GM04503 (cell line): ENCODE measurements at places on chromosomes 7 and 10.
A peak's percentile ranks its signal among the peaks of the same experiment; 100 is the strongest.

- DNase-seq: no peak
Measured at GRCh38 chr7:2583798-2584580, 25.2 kb downstream of the IQCE start.

- no peak for DNase-seq
Measured at GRCh38 chr7:29987083-29987482, 2.5 kb downstream of the SCRN1 start.

DNA sequence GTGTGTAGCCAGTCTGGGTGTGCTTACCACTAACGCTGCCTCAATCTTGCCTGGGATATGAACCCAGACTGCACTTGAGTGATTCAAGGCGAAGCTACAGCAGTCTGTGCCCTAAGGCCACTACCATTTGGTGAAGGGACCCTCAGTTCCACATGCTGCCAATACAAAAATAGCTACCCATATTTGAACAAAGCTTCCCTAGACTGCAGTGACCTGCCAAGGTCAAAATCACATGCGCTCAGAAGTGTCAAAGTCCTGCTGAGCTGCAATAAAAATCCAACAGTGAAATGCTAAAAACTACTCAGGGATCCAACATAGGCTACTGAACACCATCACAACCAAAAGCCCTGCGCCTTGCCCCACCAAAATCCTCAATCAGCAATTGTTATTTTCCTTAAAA, 472.3 kb upstream of the VSTM2A start:
- no peak for DNase-seq

- DNase-seq: no peak
Measured at GRCh38 chr10:14781763-14782162, 7.1 kb upstream of the FAM107B start.

- DNase-seq: no peak
Measured at GRCh38 chr7:116142850-116143249, 67.5 kb upstream of the TES start.

DNA sequence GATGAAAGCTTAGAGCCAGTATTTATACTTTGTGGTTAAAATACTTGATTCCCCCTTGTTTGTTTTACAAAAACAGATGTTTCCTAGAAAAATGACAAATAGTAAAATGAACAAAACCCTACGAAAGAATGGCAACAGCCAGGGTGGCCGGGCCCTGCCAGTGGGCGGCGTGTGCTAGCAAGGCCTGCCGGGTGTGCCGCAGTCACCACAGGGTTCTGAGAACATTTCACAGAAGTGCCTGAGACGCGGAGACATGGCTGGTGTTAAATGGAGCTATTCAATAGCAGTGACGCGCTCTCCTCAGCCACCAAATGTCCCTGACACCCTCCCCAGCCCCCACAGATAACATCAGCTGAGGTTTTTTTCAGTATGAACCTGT, 14.5 kb downstream of the GPR146 start:
- DNase-seq: no peak

DNA sequence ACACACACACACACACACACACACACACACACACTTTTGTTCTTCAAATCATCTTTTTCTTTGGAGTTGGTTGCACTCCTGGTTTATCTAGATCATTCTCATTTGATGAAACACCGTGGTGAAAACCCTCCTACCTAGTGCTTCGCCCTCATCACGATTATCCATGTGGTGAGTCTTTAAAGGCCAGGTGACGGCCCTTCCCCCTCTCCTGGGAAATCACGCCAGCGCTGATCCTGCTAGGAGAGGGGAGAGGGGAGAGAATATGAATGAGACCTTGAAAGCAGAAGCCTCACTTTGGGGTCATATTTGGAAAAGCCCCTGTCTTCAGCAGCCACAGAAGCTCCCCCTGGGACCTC, 103.9 kb upstream of the LRRC4 start:
- DNase-seq: no peak

- DNase-seq: no peak
Measured at GRCh38 chr7:114959931-114960330, 38.0 kb downstream of the MDFIC start.

- no peak for DNase-seq
Measured at GRCh38 chr10:49426490-49427360, 30.8 kb upstream of the DRGX start.

DNA sequence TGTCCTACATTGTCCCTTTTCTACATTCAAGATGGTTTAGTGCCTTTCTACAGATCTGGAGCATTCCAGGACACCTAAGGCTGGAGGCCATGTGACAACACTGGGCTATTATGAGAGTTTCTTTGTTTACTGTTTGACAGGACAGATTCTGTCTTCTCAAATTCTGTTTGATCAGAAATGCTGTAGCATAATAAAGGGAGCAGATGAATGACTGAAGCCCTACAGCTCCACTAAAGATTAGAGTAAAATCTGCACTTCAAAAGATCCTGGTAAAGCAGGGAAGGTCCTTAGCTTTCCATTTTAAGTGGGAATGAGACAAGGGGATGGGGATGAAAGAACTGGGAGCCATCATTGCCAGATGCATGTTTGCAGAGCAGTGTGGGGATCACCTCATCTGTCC, 38.4 kb downstream of the TMEM229A start:
- no peak for DNase-seq

DNA sequence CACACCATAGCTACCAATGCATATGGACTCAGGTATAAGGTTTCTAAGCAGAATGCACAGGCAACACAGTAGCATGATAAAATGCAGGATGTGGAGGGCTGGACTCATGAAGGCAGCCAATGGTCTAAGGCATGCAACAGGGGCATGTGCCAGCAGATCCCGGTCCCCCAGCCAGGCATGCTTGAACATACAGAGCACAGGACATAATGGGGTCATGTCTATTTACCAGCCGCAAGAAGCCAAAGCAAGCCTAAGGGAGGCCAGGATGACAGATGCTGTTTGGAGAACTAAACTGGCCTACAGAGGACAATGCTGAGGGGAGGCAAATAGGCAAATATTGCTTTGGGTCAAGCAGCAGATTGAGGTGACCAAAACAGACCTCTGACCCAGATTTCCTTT, 60.0 kb upstream of the PDLIM1 start:
- no peak for DNase-seq

GRCh38 chr7:101595246-101595645, 33.9 kb downstream of the MYL10 start:
- no peak for DNase-seq

DNA sequence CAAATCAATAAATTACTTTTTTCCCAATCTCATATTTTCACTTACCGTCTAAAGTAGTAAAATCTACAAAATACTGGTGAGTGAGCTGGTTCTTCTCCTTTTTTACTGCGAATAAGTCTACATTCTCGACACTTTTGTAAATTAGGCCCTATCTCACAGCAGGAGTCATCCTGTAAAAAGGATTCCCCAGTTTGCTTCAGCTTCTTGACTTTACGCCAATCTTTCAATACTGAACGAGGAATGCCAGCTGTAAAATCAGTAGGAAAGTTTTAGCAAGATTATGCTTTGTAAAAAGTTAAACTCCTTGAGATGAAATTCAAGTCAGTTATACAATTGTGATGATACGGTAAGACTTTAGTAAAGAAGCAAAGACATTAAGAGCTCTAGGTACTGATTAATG, 67.3 kb downstream of the NRBF2 start:
- DNase-seq: no peak

DNA sequence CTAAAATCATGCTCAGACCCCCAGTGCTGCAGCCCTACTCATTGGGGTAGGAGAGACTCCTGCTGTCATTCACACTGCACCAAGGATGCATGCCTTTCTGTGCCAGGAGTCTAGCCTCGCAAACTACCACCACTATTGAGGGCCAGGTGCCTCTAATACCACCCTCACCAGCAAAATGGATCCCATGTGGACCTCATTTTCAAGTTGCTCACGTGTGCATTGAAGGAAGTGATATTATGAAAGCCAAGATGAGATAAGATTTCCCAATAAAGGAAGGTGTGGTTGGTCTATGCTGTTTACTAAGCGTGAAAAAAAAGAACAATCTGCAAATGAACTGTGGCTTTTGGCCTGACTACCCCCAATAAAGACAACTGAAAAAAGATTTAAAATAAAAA, 7.2 kb upstream of the LAMTOR4 start:
- no peak for DNase-seq

DNA sequence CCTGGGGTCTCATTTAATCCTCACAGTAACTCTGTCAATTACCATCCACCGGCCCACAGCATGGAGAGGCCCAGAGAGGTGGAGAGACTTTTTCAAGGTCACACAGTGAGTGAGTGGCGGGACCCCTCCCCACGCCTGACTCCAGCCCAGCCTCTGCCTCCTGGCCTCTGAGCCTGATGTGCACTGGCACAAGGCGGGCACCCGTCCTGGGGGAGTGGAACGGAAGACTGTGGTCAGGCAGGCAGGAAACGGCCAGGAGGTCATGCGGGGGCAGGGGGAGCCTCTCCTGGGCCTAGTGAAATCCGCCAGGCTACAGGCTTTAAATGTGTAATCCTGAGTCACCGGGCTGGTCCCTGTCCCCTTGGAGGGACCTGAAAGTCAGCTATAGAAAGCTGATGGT, 32.2 kb downstream of the ZCCHC24 start:
- no peak for DNase-seq

- no peak for DNase-seq
Measured at GRCh38 chr7:135232720-135233119, 918 bp upstream of the STRA8 start.

DNA sequence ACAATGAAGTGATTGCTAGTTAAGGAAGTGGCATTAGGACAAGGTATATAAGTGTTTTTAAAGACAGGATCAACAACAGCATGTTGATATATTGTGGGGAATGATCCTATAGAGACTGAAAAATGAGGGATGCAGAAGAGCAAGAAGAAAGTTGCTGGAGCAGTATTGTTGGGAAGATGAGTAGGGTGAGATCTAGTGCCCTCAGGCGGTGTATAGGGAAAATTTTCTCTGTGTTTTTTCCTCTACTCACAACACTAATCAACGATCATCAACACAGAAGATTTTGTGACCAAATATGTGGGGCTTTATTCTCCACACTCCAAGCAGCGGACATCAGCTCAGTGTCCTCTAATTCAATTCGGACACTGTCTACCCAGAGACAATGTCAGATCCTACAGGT, 9.6 kb upstream of the PTTG1IP2 start:
- DNase-seq: no peak

DNA sequence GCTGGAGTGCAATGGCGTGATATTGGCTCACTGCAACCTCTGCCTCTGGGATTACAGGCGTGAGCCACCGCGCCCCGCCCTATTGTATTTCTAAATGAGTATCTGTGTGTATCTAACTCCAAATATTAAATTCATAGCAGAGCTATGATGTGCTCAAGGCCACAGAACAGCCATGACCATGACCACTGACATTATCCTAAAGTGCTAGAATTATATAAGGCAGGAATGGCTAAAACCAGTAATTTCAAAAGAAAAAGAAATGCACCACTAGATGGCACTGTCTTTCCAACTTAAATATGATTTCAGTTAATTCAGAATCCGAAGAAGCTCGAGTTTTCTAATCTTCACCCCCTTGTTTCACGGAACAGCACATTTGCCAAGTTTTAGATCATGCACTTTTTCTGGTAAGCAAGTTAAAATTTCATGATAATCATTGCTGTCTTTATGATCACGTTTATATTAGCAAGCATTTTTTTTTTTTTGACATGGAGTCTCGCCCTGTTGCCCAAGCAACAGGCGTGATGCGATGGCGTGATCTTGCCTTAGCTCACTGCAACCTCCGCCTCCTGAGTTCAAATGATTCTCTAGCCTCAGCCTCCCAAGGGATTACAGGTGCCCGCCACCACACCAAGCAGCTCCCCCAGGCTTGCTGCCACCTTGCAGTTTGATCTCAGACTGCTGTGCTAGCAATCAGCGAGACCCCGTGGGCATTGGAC, 65.3 kb downstream of the OR13A1 start:
- peak; percentile 12 for DNase-seq

DNA sequence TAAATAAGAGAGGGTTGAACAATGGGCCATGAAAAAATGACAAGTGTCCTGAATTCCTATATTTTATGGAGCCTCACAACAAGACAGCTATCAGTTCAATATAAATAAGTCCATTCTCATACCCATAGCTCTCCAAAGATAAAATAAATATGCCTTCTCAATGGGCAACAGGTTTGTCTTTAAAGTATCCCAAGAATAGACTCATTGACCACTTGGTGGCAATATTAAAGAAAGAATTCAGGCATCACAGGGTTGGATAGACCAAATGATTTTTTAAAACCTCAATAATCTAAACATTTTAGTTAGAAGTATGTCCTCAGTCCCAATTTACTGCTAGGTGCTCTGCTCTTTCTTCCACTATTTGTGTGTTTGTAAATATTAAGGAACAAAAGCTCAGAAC, 165.1 kb upstream of the WNT16 start:
- no peak for DNase-seq

GRCh38 chr10:48503293-48503911, 101.5 kb downstream of the ARHGAP22 start:
- no peak for DNase-seq

- no peak for DNase-seq
Measured at GRCh38 chr10:1557081-1557480, 180.2 kb downstream of the ADARB2 start.

GRCh38 chr10:79252450-79252849, 94.8 kb upstream of the PPIF start:
- no peak for DNase-seq

- no peak for DNase-seq
Measured at GRCh38 chr10:70782746-70783680, 2.2 kb downstream of the TBATA start.

- no peak for DNase-seq
Measured at GRCh38 chr7:42395607-42396006, 158.6 kb upstream of the GLI3 start.

GRCh38 chr10:7786430-7786829, 1.4 kb downstream of the KIN start:
- no peak for DNase-seq

GRCh38 chr7:13778967-13779366, 210.5 kb downstream of the ETV1 start:
- DNase-seq: no peak

GRCh38 chr7:44056681-44057080, 8.7 kb downstream of the PGAM2 start:
- DNase-seq: no peak

DNA sequence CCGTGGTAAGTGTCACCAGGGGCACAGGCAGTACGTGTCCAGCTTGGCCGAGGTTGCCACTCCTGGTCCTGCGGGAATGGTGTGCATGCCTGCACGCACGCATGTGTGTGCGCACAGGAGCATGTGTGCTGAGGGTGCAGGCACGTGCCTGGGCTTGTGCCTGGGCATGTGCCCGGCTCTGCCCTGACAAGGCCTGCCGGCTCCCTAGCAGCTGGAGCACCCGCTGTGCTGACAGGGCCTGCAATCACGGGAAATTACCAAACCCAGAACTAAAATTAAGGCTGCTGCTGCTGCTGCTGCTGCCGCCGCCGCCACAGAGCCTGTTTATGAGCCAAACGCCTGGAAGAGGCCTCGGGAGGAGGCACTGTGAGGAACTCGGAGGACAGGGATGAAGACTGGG, 28.7 kb downstream of the GHRHR start:
- no peak for DNase-seq

DNA sequence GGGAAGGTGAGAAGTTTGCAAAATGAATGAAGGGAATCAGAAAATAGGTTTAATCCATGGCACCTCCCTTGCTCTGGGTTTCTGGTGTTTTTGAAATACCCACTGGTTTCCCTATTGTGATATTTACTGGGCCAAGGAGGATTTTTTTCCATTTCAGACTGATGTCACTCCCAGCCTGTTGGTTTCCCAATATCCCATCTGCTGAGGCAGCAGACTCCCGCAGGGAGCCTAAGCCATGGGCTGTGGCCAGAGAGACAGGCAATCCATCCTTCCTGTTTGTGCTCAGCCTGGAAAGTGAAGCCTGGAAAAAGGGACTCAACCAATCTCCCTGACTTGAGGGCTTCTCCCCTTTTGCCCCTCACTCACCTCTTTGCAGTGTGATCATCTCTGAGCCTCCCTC, 22.8 kb downstream of the FAM107B start:
- DNase-seq: peak; percentile 6

GRCh38 chr10:63713191-63714144, 192.3 kb downstream of the REEP3 start:
- no peak for DNase-seq
